ENCODE measurements at places on chromosomes 1 and 21. TPM values are rescaled to one million over a fixed set of nuclear protein-coding genes. Genes with fewer than 3 reads are reported as not detected.

KPRP gene
- not detected for polyA plus RNA-seq

LRRC52 gene
- not detected for polyA plus RNA-seq

SLC35A3 gene
- 9.0 TPM for polyA plus RNA-seq

LRRC8C gene
- polyA plus RNA-seq: 30.1 TPM

RIPK4 gene
- polyA plus RNA-seq: not detected

KLF17 gene
- polyA plus RNA-seq: not detected

KIF2C gene
- polyA plus RNA-seq: not detected

DNA sequence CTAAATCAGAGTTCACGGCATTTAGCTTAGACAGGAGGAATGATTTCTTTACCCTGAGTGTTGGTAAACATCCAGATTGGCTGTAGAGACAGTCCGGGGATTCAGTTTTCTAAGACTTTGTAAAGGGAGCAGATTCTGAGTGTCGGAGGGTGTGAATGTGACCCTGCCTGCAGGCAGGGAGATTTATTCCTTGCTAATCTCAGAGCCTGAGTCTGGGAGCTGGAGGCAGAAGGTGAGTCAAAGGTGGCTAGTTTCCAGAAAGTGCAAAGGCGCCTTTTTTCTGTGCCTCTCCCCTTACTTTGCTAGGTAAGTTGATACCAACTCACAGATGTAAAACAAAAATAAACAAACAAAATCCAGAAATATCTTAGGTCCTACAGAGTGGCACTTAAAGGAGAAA, 11.7 kb downstream of the ATP1B1 start:
- H3K27me3 ChIP-seq: no peaks in the 10 kb centered on the region
- no peaks in the 10 kb centered on the region for H3K4me1 ChIP-seq
- no peak overlapping the region for H3K27ac ChIP-seq
- H3K4me3 ChIP-seq: no peak overlapping the region

DNA sequence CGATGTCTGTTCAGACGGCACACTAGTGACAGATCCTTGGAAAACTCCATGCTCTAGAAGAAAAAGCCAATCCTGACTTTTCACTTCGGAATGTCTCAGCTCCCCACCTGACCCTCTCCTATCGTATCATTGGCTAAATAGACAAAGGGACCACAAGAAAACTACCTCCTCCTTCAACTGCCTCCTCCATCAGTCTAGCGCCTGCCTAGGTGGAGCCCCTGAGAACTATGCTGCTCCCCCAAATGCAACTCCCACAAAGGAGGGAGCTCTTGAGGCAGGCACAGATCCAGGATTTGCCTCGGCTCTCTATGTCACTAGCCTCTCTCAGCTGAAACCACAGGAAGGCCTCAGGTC, 148.4 kb downstream of the TOMM20 start:
- H3K27ac ChIP-seq: peak overlapping the region; percentile 88
- H3K4me3 ChIP-seq: no peak overlapping the region
- no peaks in the 10 kb centered on the region for H3K36me3 ChIP-seq
- H3K4me1 ChIP-seq: peaks cover 71% of the 10 kb centered on the region
- no peaks in the 10 kb centered on the region for H3K27me3 ChIP-seq

DNA sequence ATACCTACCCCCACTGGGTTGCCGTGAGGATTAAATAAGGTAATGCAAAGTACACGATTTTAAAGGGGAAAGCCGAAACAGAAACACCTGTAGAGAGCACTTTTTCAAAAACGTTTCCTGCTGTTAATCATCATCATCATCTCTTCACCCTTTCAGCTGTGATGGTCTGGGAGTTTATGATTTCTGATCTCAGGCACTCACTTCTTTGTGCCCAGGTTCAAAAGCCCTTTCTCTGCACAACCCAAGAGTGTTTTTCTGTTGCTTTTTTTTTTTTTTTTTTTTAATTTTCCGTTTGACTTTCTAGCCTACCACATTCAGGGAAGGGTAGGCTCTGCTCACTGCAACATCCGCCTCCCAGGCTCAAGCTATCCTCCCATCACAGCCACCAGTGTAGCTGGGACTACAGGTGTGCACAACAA, 936 bp upstream of the UBXN11 start:
- peaks cover 42% of the 10 kb centered on the region for H3K4me1 ChIP-seq
- H3K27me3 ChIP-seq: no peaks in the 10 kb centered on the region
- H3K27ac ChIP-seq: peak overlapping the region; percentile 74
- H3K4me3 ChIP-seq: peak overlapping the region; percentile 69

GRCh38 chr1:197807739-197808453, 32.6 kb upstream of the DENND1B start:
- H3K36me3 ChIP-seq: no peaks in the 10 kb centered on the region
- DNase-seq: no peak
- H3K4me1 ChIP-seq: no peaks in the 10 kb centered on the region
- no peak overlapping the region for H3K4me3 ChIP-seq
- H3K27me3 ChIP-seq: no peaks in the 10 kb centered on the region

GRCh38 chr1:50378770-50379169, 44.5 kb downstream of the DMRTA2 start:
- no peak overlapping the region for H3K4me3 ChIP-seq
- H3K27me3 ChIP-seq: no peaks in the 10 kb centered on the region
- no peak for DNase-seq
- no peaks in the 10 kb centered on the region for H3K36me3 ChIP-seq
- no peak overlapping the region for H3K27ac ChIP-seq

DNA sequence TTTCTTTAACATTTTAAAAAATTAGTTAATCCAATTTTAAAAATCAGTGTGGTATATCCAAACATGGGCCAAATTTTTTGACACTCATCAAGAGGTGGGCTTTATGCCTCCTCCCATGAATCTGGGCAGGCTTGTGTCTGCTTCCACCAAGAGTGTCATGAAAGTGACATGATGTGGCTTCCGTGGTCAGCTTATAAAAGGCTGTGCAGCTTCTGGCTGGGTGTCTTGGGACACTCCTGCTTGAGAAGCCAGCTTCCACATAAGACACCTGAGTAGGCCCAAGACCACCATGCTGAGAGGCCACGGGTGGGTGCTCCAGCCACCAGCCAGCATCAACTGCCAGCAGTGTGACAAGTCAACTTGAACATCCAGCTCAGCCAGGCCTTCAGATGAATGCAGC, 74.3 kb upstream of the RUNX3 start:
- peaks cover 22% of the 10 kb centered on the region for H3K4me1 ChIP-seq
- DNase-seq: no peak
- no peak overlapping the region for H3K27ac ChIP-seq
- H3K27me3 ChIP-seq: no peaks in the 10 kb centered on the region
- no peaks in the 10 kb centered on the region for H3K36me3 ChIP-seq
- H3K4me3 ChIP-seq: no peak overlapping the region

DNA sequence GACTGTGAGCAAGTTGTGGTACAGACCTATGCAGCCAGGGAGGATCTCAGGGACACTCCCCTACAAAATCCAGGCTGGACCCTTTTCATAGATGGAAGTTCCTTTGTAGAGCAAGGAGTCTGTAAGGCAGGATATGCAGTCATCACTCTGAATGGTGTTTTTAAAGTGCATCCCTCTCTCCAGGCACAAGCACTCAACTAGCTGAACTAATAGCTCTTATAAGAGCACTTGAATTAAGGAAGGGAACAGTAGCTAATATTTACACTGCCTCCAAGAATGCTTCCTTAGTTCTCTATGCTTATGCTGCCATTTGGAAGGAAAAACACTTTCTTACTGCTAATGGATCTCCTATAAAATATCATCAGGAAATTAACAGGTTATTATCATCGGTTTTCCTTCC, 27.0 kb upstream of the SMYD3 start:
- H3K27me3 ChIP-seq: no peaks in the 10 kb centered on the region
- H3K27ac ChIP-seq: no peak overlapping the region
- no peak for DNase-seq
- no peaks in the 10 kb centered on the region for H3K4me1 ChIP-seq
- H3K4me3 ChIP-seq: no peak overlapping the region

DNA sequence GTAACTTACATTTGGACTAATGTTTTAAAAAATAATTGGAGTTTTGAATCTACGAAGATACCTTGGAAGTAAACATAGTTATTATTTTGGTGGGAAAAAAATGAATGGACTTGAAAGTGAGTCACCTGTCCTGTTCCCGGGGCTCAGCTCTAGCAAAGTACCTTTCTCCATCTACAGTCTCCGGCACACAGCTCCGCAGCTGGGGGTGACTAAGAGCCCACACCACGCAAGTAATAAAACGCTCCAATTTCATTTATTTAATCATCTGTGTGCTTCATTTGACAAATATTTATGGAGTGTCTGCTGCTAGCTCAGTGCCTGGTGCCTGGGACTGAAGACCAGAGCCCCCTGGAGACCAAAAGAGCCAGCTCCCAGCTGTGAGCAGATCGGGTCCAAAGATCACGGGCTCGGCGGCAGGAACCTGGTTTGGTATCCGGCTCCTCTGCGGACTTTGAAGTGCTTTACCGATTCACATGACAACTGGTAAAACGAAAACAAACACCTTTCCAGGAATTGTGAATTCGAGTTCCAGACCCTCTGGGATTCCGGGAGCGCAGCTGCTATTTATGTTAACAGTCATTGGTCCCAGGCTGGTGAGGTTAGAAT, 1.7 kb upstream of the RIPK4 start:
- H3K36me3 ChIP-seq: no peaks in the 10 kb centered on the region
- peaks cover 24% of the 10 kb centered on the region for H3K27me3 ChIP-seq
- H3K4me3 ChIP-seq: peak overlapping the region; percentile 30
- H3K4me1 ChIP-seq: peaks cover 28% of the 10 kb centered on the region
- DNase-seq: peak; percentile 33
- H3K27ac ChIP-seq: no peak overlapping the region

GRCh38 chr1:246151796-246152434, 355.2 kb downstream of the SMYD3 start:
- H3K4me3 ChIP-seq: no peak overlapping the region
- no peaks in the 10 kb centered on the region for H3K27me3 ChIP-seq
- H3K36me3 ChIP-seq: no peaks in the 10 kb centered on the region
- no peak for DNase-seq

- H3K4me1 ChIP-seq: no peaks in the 10 kb centered on the region
- H3K27me3 ChIP-seq: no peaks in the 10 kb centered on the region
- no peak overlapping the region for H3K4me3 ChIP-seq
- no peak overlapping the region for H3K27ac ChIP-seq
- DNase-seq: no peak
- H3K36me3 ChIP-seq: no peaks in the 10 kb centered on the region
Measured at GRCh38 chr1:196427976-196428734, 180.1 kb downstream of the KCNT2 start.

GRCh38 chr1:119811387-119811786, at the start of gene REG4:
Gene REG4, minus strand, starts transcription at chr1:119811460. Its CDS starts 2,691 bp downstream, at chr1:119808769.
- H3K36me3 ChIP-seq: no peaks in the 10 kb centered on the region
- no peak within 1 kb of the TSS for H3K4me3 ChIP-seq
- H3K4me1 ChIP-seq: peaks cover 4% of the 10 kb centered on the region
- H3K27ac ChIP-seq: no peak within 1 kb of the TSS
- DNase-seq: no peak
- H3K27me3 ChIP-seq: no peaks in the 10 kb centered on the region

- H3K4me3 ChIP-seq: no peak overlapping the region
- no peak overlapping the region for H3K27ac ChIP-seq
- DNase-seq: no peak
- peaks cover 17% of the 10 kb centered on the region for H3K36me3 ChIP-seq
- peaks cover 48% of the 10 kb centered on the region for H3K4me1 ChIP-seq
Measured at GRCh38 chr1:155847823-155848529, 9.0 kb downstream of the GON4L start.

DNA sequence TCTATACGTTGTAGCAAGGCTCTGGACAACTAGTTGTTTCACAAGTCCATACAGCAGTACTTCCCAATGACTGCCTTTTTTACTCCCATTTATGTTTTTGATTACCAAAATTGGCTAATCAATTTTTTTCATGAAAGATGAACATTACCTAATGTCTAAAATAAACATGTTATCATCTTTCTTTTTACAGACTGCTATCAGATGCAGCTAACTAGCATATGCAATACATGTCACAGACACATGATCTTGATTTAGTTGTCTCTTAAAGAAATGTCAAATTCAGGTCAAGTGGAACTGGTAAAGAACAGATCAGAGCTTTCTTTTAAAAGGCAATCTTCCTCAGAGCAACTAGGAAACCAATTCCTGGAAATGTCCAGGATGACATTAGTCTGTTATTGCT, 630 bp upstream of the DBT start:
- no peaks in the 10 kb centered on the region for H3K27me3 ChIP-seq
- no peaks in the 10 kb centered on the region for H3K36me3 ChIP-seq
- no peak for DNase-seq
- peak overlapping the region; percentile 95 for H3K4me3 ChIP-seq
- H3K4me1 ChIP-seq: peaks cover 32% of the 10 kb centered on the region
- peak overlapping the region; percentile 76 for H3K27ac ChIP-seq

DNA sequence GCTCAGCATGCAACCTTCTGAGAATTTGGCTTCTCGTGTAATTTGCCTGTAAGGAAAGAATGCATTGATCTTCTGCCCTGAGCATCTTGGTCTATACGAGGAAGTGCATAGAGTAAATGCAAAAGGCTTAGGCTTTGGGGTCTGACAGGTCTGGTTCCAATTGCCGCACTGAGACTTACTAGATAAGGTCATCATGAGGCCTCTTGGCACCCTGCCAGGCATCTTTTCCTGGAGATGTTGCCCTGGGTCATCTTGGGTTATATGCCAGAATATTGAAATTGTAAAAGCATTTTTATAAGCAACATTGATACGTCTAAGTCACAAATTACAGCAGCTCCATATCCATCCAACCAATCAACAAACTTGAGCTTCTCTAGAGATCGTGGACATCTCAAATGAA, 108.8 kb upstream of the WARS2 start:
- H3K27me3 ChIP-seq: no peaks in the 10 kb centered on the region
- H3K4me3 ChIP-seq: no peak overlapping the region
- H3K4me1 ChIP-seq: no peaks in the 10 kb centered on the region
- no peak for DNase-seq
- no peak overlapping the region for H3K27ac ChIP-seq
- H3K36me3 ChIP-seq: no peaks in the 10 kb centered on the region

- H3K27ac ChIP-seq: no peak overlapping the region
- H3K36me3 ChIP-seq: no peaks in the 10 kb centered on the region
- no peaks in the 10 kb centered on the region for H3K27me3 ChIP-seq
Measured at GRCh38 chr1:41539418-41539805, 54.9 kb upstream of the EDN2 start.

GRCh38 chr1:30829889-30830288, 72.3 kb upstream of the LAPTM5 start:
- no peak for DNase-seq
- no peak overlapping the region for H3K4me3 ChIP-seq
- no peaks in the 10 kb centered on the region for H3K36me3 ChIP-seq
